ENCODE measurements at places on chromosomes 5 and 9.

- no peak for DNase-seq
Observed at GRCh38 chr9:82404881-82405280, 416.3 kb downstream of the SPATA31D1 start.

DNA sequence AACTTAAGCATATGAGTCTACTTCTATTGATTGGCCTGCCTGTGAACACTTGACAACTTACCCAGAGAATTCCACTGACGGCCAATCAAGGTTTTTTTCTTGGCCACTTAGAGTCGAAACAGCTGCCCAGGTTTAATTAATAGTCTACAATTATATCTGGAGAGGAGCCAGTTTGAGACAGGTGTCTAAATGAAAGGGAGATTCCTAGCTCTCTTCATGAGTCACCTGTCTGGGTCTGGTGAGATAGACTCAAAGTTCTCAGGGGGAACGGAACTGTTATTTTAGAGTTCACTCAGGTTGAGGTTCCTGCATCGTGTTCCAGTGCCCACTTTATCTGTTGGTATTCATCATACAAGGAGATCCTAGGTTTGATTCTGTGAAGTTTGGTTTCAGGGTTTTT is 111.0 kb downstream of the CD180 start:
- no peak for DNase-seq

DNA sequence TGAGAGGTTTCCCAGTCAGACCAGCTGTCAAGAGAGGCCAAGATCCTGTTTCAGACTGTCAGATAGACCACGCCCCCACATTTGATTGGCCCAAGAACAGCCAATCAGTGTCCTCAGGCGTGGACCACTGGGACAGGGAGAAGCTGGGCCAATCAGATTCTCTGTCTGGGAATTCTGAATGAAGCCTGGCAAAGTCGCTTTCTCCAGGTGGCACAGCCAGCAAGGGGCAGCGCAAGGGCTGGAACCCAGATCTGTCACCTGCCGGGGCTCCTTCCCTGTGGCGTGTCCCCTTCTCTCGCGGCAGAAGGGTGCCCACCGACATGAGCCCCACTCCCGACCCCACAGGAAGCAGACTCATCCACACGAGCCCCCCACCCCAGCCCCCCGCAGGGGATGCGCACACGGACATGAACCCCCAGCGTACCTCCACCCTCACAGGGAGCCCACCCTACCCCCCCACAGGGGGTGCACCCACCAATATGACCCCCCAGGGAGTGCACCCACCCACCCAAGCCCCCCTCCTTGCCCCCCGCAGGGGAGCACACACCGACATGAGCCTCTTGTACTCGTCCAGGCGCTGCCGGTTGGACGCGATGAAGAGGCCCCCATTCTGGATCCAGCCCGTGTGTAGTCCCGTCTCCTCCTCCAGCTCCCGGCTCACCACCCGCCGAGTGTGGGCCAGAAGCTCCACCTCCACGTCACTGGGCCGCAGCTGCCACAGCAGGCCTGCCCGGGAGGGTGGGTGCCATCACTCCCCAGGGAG is 6.1 kb downstream of the SARDH start:
- no peak for DNase-seq

DNA sequence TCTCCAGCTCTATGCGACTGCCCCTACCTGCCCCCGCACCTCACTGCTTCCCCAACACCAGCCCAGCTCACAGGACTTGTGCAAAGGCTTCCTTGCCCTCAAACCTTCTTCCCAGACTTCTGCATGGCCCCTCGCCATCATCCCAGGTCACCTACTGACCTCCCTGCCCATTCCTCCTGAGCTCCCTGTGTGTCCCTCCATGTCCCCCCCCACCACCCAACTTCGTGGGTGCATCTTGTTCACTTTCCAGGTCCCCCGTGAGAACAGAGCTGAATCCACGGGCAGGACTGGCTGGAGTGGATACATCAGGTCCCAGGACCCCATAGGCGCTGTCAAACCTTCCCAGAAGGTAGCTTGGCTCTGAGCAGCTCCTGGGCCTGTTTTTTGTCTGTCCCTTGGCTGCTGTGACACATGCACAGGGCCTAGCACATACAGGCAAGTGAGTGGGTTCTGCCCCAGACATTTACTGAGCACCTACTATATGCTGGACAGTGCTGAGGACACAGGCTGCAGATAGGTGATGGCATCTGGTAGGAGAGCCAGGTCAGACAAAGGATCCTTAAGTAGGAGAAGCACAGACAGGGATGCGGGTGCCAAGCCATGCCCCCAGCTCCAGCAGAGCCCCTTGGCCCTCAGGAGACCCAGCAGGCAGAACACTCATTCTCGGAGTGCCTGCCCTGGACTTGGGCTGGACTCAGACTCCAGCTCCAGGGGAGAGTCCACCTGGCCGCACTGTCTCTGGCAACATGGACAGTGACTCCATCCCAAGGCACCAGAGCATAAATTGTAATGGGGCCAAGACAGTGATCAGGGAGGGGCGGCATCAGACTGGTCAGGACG is 15.0 kb downstream of the NINJ1 start:
- no peak for DNase-seq

DNA sequence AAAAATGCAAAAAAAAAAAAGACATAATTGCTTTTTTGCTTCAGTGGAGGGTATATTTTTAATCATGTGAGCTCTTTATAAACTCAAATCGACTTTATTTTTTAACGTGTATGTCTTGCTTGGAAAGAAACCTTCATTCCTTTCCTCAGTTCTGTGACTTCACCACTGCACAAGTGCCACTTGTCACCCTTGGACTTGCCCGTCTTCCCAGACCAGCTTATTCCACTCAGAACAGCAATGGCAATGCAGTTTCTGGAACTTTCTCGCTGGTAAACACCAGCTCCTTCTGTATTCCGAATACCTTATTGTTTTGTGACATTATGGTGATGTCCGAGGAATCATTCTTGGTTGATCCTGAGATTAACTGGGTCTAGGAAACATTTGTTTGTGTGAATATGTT is 440.5 kb upstream of the ADAMTS16 start:
- no peak for DNase-seq

DNA sequence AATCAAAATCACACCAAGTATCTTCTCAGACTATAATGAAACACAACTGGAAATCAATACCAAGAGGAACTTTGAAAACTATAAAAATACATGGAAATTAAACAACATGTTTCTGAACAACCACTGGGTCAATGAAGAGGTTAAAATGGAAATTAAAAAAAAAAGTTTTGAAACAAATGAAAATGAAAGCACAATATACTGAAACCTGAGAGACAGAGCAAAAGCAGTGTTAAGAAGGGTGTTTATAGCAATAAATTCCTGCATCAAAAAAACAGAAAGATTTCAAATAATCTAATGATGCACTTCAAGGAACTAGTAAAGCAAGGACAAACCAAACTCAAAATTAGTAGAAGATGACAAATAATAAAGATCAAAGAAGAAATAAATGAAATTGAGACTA is 92.0 kb downstream of the TMEM232 start:
- DNase-seq = no peak

DNA sequence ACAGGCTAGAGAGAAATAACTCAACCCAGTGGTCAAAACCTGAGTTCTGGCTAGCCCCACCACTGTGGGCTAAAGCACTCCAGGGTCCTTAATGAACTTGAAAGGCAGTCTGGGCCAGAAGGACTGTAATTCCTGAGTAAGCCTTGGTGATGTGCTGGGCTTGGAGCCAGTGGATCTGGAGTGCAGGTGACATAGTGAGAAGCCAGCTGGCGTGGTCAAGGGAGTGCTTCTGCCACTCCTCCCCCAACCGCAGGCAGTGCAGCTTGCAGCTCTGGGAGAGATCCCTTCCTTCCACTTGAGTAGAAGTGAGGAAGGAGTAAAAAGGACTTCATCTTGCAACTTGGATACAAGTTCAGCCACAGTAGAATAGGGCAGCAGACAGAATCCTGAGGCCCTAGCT is 424.0 kb downstream of the CDH18 start:
- no peak for DNase-seq

DNA sequence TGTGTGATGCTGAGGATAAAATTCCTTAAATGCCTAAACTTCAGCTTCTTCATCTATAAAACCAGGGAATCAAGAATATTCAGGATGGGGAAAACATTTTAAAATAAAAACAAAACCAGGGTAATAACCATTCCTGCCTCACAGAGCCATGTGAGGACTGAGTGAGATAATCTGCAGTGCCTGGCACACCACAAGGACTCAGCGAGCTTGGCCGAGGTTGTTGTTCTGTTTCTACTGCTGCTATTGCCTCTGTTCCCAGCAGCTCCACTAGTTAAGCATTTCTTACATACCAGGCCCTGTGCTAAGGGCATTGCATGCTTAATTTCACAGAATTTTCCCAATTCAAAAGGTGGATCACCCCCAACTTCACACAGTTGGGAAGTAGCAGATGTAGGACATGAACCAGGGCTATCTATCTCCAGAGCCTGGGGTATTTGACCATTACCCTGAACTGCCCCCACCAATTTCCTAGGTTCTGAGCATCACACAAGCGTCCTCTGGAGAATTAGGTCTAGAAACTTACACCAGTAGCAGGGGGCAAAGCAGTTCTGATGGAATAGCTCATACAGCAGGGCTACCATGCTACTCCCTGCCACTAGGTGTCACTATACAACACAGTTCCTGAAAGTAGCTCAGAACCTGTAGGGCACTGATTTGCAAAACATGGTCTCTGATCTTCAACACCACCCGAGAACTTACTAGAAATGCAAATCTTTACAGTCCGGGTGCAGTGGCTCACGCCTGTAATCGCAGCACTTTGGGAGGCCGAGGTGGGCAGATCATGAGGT is 74.3 kb downstream of the LRSAM1 start:
- DNase-seq = no peak

DNA sequence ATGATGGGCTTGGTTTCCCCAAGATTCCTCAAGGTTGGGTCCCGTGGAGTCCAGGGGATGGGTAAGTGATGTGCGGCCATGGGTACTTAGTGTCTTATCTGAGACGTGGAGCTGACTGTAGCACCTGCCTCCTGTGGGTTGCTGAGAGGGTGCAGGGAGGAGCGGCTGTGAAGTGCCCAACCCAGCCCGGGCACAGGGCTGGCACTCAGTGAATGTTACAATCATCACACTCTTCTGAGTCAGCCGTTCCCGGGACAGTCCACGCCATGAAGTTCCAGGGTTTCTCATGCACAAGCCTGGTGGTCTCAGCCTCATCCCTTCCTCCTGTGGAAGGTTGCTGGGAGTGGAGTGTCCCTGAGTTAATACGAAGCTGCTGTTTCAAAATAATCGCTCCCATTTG is 29.1 kb downstream of the NTNG2 start:
- DNase-seq = no peak

- DNase-seq = no peak
Observed at GRCh38 chr9:5571629-5572232, 57.2 kb upstream of the RIC1 start.

- no peak for DNase-seq
Observed at GRCh38 chr9:28121366-28121765, 548.1 kb upstream of the C9orf72 start.

- no peak for DNase-seq
Observed at GRCh38 chr9:133048595-133048994, 13.2 kb upstream of the CEL start.

GRCh38 chr5:62938927-62939326 is 360.3 kb downstream of the LRRC70 start:
- DNase-seq = no peak

GRCh38 chr5:173472164-173472563 is 143.9 kb upstream of the STC2 start:
- peak; percentile 94 for DNase-seq

GRCh38 chr5:144205141-144205551 is 34.5 kb downstream of the KCTD16 start:
- no peak for DNase-seq

DNA sequence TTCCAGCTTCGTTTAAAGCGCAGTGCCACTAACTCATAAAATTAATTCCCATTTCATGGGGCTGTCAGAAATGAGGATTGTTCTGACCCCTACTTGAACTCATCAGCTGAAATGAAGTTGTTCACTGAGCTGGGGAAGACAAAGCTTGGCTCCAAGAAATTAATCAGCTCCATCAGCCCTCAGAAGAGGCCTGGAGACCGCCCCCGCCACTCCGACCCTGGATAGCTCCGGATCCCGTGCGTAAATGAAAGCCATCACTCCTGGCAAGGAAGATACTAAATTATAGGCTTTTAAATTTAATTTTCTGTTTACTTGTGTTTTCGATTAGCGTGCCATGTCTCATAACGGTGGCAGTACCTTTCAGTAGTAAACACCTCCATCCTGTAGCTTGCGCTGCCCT is 142.8 kb upstream of the IRX2 start:
- DNase-seq = no peak

DNA sequence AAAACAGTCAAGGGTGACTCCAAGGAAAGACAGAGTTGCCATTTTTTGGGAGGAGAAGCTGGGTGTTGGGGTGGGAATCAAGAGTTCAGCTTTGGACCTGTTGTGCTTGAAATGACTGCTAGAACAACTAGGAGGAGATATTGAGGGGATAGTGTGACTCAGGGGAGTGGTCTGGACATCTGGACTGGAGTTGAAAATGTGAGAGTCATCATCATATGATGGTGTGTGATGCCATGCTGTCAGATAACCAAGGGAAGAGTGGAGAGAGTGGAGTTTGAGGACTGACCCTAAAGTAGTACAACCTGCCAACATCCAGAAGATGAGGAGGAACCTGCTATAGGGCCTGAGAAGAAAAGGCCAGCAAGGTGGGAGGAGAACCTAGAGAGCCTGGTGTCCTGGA is 199.7 kb downstream of the ARHGEF28 start:
- no peak for DNase-seq

DNA sequence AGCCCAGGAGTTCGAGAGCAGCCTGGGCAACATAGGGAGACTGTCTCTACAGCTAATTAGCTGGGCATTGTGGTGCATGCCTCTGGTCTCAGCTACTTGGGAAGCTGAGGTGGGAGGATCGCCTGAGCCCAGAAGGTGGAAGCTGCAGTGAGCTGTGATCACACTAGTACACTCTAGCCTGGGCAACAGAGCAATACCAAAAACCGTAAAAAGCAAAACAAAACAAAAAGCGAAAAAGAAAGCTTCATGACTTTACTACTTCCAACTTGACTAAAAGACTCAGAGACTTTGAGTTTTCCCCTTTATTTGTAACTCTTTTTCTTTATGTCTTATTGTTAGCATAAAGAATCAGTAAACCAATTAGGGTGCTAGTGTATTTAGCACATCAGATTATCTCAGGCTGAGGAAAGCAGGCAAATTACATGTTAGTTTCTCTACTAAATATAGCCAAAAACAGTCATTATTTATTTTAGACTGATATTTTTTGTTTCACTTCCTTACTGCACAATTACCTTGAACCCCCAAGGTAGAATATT is 5.4 kb downstream of the RAD17 start:
- no peak for DNase-seq

DNA sequence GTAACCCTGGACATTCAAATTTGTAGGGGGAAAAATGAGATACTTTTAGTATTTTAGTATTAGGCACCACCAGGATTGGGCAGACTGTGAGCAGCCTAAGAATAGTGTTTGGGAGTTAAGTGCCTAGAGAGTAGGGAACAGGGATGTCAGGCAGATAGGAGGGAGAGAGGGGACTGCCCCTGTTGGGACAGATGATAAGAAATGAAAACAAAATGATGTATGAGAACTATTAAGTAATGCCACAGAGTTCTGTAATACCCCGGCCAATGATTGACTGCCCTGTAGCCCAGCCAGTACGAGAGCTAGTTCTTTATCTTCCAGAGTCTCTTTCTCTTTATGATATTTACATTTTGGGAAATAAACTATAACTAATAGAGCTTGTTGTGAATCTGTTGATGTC is 24.4 kb downstream of the ARHGAP26 start:
- no peak for DNase-seq
